ENCODE measurements at places on chromosomes 2 and 18.

DNA sequence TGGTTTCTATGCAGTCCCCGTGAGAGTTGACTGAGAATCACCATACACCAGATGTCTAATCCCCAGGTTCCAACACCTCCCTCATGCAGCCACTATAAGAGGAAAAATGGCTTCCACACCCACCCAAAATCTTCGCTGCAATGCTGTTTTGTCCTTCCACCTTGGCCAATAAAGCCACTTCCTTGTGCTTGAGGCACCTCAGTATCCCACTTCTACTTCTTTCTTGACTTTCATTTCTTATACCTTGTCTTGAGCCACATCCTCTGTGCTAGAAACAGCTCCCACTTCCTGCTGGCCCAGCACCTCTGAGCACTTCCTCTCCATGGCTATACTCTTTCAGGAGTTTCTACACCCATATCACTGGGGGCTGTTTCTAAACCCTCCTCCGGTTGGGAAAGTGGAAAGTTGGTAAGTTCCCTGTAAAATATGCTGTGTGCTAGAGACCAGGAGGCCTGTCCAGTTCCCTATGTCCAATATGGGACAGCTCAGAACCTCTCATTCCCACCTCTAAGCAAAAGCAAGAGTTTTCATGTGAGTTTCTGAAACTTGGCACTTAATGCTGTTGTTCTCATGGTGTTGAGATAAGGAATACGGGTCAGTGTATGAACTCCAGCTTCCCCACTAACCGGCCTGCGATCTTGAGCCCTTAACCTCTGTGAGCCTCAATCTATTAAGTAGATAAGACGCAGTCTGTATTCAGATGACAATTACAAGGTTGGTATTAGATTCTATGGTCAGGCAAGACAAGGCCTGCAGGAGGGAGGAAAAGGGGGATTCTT is 209.1 kb upstream of the ID2 start:
- DNase-seq: no peak

DNA sequence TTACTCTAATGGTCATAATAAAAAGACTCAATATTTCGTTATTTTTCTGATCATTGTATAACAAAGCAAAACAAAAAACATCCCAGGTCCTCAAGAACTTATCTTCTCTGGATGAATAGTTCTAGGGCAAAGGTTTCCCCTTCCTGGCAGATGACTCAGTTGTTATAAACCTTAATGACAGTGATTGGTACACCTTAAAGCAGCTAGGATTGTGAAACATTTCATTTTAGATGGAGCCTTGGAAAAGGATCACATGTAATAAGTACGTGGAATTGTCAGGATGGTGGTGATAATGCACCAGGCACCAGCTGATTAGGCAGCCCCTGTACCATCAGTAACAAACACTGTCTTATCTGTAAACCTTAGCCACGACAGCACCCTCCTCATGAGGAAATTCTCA is 47.2 kb downstream of the MEP1B start:
- no peak for DNase-seq

GRCh38 chr18:51361130-51361860 is 163.8 kb upstream of the MEX3C start:
- DNase-seq: no peak

DNA sequence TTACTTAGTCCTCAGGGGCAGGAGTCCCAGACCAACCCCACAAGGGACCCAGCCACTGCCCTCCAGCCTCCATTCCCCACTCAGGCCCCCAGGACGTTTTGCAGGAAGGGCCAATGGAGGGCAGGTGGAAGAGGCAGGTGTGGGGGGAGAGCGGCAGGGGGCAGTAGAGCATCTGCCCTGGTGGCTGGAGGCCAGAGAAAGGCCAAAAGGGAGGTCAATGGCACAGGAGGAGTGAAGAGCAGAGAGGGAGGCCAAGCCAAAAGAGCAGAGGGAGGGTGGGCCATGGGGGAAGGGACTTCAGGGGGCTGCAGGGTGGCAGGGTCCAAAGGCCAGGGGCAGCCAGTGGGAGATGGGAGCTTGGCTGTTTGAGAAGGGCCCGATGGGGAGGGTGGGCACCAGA is 17.3 kb upstream of the GPR55 start:
- DNase-seq: no peak

DNA sequence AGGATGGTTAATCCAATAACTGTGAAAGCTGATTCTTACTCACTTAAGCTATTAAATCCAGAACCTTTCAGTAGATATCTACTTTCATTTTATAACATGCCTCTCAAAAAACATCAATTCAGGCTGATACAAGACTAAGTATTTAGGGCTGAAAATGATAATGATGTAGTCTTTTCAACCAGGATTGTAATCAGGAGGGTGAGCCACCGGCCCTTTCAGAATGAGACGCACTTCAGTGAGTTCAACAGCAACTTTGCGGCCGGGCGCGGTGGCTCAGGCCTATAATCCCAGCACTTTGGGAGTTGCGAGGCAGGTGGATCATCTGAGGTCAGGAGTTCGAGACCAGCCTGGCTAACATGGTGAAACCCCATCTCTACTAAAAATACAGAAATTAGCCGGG is 30.4 kb downstream of the RBMS1 start:
- no peak for DNase-seq

DNA sequence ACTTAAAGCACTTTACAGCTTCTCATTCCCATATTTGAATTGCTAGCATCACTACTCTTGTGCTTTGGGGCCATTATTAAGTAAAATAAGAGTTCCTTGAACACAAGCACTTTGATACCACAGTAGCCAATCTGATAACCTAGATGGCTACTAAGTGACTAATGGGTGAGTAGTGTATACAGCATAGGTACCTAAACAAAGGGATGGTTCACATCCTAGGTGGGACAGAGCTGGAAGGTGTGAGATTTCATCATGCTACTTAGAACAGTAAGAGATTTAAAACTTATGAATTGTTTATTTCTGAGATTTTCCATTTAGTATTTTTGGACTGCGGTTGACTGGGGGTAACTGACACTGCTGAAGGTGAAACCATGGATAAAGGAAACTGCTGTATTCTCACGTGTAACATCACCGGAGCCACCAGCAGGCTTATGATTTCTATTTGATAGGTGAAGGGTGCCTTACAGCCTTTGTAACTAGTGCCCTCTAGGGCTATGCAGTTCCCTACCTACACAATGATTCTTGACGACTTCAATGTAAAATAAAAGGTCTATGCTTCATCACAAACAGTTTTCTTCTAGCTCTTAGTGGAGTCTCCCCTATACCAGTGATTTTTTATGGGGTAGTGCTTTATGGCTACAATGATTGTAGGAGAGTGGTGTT is 22.1 kb upstream of the CRIM1 start:
- DNase-seq: no peak

DNA sequence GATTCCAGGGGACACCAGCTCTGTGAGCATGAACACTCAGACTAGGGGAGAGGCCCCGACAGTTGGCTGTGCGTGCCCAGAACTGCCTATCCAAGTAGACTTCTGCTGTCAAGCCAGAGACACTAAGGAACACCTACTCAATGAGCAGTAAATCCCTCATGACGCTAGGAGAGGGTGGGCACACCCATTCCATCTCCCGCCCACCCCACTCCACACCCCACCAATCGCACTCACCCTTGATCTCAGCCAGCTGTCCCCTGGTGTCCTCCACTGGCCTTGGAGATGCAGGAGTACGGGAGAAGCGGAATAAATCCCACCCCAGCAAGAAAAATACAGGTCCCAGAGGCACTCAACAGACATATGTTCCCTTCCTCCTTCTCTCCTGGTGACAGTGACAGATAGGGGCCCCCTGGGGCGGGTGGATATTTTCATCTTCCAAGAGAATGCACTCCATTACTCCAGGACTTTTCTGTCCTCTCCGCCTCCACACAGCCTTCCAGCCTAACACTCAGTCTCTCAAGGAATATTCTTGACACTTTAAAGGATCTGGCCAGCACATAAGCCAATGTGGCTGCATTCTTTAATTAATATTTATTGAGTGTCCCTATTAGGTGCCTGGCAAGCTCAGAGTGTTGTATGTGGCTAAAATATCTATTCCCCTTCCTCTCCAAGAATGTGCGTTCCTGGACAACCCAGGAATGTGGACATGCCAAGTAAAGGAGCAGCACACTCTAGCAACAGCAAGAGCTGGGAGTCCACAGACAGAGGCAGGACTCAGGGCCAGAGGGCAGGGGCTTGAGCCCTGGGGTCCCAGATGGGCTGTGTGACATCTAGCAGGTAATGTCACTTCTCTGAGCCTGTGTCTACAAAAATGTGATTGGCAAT is 13.1 kb upstream of the SMAD7 start:
- no peak for DNase-seq

- DNase-seq: no peak
These were observed 194.2 kb downstream of the INHBB start for GRCh38 chr2:120539937-120540718.

GRCh38 chr2:21757805-21758430 is 634.1 kb downstream of the TDRD15 start:
- DNase-seq: no peak

GRCh38 chr2:225590932-225591331 is 191.4 kb downstream of the NYAP2 start:
- DNase-seq: no peak

DNA sequence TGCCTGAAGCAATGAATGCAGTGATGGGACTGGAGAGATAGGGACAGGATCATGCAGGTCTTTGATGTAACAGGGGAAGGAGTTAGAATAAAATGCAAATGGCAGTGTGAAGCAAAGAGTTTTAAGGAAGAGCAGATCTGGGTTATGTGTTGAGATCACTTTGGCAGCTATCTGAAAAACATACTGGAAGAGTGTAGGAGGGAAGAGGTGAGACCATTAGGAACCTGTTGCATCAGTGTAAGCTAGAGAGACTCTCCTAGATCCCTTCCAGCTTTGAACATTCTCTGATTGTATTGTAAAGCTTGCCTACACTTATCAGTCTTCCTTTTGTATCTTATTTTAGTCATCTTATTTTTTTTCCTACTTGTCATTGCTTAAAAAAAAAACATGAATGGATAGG is 10.5 kb downstream of the ACVR2A start:
- DNase-seq: no peak

DNA sequence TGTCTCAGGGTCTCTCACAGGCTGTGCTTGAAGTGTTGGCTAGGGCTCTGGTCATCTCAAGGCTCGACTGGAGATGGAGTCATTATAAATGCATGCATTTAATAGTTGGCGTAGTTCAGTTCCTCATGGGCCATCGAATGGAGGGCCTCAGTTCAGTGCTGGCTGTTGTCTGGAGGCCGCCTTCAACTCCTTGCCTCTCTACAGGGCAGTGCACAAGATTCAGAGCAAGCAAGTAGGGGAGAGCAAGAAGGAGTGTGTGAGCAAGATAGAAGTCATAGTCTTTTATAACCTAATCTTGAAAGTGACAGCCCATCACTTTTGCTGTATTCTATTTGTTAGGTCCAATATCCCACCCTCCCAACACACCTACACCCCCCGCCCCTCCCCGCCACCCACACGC is 137.5 kb downstream of the BABAM2 start:
- DNase-seq: no peak

GRCh38 chr2:216004697-216005283 is 8.6 kb downstream of the MREG start:
- no peak for DNase-seq

GRCh38 chr2:163479599-163479998 is 256.2 kb downstream of the FIGN start:
- DNase-seq: no peak

DNA sequence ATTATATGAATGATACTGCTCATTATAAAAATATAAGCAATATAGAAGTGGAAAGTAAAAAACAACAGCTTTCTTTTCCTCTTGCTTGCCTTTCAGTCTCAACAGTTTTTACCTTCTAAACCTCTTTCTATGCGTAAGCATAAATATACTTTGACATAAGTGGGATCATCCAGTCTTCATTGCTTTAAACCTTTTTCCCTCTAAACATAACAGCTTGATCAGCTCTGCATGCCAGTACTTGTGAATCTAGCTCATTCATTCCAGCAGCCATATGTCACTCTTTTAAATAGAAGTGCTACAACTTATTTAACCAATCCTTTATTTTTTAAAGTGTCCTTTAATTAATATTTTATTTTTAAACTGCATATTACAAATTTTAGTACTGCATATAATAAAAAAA is 88.1 kb downstream of the TTC27 start:
- no peak for DNase-seq

DNA sequence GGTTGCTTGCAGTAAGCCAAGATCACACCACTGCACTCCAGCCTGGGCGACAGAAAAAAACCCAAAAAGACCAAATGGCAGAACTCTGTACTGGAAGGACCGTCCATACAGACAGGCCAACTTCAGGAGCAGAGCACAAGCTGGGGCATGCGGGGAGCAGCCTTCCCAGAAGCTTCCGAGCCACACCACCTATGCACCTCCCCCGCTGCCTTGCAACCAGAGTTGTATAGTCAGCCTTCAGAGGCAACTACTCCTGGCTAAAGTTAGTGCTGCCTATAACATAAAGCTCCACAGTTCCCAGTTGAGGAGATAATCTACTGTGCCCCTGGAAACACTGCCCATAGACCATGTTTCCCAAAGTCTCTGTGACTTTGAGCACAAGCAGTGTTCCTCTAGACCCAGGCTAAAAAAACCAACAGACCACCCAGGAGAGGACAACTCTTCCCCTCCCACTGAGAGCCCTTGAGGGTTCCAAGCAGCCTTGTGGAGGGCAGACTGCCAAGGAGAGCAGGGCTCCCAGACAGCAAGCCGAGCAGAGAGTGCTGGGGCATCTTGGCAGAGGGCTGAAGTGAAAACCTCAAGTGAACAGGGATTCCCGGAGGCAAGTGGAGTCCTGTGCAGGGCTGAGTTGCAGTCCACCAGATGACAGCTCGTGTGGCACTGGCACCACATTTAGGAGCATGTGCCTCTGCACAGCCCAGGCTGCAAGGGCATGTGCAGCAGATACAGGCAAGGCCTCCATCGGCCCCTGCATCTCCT is 6.8 kb downstream of the SFT2D3 start:
- no peak for DNase-seq

DNA sequence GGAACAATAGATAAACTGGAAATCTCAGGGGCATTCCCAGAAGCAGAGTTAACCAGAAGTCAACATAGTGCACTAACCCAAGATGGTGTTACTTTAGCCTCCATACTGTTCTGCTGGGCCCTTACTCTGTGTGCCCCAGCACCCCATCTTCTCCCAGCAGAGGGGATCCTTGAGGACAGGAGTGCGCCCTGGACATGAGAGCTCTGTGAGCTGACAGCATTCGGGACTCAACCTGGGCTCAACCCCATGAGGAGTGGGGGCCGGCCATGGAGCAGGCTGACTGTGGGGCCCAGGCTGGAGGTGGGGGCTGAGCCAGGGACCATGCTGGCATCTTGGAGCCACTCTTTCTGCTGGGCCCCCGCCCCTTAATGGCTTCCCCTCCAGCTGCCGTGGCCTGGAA is 156.3 kb upstream of the HS6ST1 start:
- DNase-seq: no peak
